Right hindlimb (tissue), 1 donor: ENCODE measurements at places on chromosomes 13 and 19.
A peak's percentile ranks its signal among the peaks of the same experiment; 100 is the strongest.

- no peak for DNase-seq
Measured at GRCh38 chr13:105327581-105328126, 1207.8 kb downstream of the EFNB2 start.

DNA sequence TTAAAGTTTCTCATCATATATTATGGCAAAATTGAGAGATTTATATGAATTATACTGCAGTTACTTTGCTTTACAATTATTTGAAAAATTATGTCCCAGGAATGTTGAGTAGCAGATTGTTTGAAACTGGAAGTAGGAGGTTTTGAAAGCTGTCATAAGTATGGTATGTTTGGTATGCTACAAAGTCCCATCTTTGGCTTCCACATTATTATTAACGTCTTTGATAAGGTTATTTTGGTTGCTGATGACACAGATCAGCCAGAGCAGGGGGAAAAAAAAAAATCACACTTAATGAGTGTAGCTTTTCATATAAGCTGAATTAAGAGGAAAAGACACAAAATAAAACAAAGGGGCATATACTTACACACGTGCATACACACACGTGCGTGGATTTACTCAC lies 130.1 kb downstream of the SLITRK1 start:
- DNase-seq, result no peak

DNA sequence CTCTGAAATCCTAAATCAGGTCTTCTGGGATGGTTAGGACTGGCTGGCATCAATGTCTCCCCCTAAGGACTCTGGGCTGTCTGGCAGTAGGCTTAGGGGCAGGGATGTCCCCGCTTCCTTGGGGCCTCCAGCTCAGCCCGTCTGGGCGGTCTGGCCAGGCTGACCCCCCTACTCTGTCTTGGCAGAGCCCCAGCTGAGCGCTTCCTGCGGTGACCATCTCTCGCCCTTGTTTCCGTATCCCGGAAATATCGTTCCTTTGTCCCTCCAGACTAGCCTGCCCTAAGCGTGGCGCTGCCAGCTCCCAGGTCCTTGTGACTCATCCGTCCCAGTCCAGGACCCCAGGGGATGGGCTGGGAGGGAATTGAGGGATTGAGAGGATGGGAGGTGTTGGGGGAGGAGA lies 11.3 kb downstream of the GTPBP3 start:
- peak; percentile 75 for DNase-seq

DNA sequence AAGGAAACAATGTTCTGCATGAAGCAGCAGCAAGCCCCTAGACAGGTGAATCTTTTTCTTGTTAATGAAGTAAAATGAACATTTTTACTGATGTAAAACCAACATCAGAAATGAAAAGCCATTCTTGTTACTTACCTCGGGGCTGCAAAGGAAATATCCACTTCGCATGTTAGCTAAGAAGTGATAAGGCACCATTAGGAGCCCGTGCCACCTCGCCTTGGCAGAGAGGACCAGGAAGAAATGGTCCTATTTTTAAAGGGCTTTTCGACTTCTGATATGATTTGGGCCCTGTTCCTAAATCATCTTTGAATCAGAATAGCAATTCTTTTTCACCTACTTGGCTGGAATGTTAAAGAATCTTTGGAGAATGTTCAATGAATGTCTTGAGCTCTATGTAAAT lies 183.2 kb downstream of the OXGR1 start:
- DNase-seq, result no peak
